GM12892 (cell line): ENCODE measurements at places on chromosomes 7 and 10.

- DNase-seq: no peak
These were observed 12.0 kb upstream of the AOAH start for GRCh38 chr7:36736090-36736898.

- no peak for DNase-seq
These were observed 10.9 kb upstream of the RBP3 start for GRCh38 chr10:47337310-47337709.

DNA sequence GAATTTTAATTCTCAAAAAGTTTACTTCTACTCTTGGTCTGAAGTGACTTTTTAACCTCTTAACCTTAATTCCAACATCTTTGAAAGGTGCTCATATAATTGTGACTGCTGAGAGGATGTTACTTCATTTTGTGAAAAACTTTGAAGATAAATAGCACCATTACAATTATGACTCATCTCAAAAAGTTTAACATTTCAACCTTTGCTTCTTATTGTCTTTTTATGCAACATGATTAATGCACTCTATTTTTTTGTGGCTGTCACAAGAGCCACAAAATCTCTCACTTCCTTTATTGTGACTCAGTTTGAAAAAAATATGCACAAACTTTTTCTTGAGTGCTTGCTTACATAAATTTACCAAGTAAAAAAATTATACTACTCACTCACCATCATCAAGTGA, 383.1 kb downstream of the LRRTM3 start:
- no peak for DNase-seq

DNA sequence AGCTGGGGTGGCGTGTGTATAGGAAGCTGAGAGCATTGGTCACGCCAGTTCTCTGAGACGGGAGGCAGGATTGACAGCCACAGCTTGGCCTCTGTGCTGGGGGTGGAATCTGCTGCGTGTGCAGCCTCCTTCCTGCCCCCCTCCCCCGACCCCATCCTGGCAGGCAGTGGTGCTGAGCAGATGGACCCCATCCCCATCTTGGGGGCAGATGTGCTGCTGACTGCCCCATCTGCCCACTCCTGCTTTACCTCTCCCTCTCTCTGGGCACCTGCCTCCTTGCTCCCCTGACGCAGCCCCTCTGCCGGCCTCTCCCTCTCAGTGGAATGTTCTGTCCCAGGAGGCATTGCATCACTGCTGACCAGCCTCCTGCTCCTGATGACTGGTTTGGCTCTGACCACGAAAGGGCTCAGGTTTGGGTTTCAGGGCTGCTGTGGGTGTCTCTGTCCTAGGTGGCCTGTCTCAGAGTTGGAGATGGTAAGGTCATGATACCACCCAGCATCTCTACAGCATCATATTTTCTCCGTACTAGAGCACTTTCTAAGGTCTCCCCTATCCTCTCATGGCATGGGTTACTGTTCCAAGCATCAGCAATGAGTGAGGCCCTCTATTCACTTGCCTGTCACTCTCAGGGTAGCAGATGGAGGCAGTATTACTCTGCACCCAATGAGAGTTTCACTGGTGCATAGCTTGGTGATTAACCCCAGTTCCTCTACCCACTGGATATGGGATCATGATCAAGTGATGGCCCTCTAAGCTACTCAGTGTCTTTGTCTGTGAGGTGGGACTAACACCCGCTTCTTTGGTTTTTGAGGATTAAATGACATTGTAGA, 81.9 kb downstream of the RBM20 start:
- DNase-seq: no peak

DNA sequence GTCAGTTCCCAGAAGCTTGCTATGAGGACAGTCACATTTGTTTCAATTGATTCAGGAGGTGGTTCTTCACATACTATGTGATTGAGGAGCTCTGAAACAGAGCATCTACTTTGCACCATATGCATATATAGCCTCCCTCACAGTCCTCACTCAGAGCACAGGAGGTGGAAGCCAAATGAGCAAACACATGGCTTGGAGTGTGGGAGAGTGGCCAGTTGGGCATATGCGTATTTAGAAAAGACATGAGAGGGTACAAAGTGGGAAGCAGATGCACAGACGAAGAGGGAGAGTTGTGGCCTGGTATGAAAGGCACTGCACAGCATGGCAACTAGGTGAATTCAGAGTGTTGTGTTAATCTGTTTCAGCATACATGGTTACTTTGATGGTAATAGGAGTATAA, 165.6 kb downstream of the COL28A1 start:
- no peak for DNase-seq

- no peak for DNase-seq
These were observed 61.6 kb downstream of the NAMPT start for GRCh38 chr7:106223156-106223555.

DNA sequence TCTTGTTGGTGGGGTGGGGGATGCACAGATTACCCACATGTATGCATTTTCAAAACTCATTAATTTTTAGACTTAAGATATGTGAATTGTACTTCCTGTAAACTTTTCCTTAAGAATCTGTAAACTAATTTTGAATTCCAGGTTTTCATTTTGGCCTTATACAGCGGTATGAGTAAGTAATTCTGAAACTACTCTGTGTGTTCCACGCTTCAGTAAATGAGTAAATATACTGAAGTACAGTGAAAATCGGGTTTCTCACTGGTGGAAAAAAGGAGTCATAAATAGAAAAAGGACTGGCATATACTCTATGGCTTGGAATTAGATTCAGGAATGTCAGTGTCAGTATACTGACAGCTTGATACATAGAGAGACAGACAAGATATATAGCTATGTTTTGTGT, 72.8 kb downstream of the CTTNBP2 start:
- DNase-seq: no peak

DNA sequence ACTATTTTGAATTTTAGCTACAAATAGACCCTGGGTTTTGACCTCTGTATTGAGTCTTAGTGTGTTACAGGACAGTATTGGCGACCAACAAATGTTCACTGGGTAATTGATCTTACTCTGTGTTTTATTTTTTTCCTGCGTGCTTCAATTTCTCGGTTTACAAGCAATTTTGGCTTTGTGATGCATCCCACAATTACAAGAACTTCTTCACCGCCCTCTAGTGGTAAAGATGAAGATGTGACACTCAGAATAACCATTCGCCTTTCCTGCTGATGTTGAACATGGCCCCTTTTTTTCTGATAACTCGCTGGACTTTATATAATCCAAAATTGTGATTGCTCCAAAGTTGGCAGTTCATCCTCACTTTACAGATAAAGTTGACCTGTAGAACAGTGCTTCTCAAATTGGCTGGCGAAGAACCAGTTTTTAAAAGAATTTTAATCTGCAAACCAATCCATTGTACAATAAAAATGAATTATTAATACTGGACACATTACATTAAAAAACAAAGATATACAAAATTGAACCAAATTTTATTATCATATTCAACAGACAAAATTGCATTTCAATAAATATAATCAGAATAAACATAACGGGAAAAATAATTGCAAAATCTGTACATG, 20.2 kb upstream of the SMC3 start:
- no peak for DNase-seq

GRCh38 chr7:130273933-130274255, 7.2 kb downstream of the CPA2 start:
- DNase-seq: no peak

DNA sequence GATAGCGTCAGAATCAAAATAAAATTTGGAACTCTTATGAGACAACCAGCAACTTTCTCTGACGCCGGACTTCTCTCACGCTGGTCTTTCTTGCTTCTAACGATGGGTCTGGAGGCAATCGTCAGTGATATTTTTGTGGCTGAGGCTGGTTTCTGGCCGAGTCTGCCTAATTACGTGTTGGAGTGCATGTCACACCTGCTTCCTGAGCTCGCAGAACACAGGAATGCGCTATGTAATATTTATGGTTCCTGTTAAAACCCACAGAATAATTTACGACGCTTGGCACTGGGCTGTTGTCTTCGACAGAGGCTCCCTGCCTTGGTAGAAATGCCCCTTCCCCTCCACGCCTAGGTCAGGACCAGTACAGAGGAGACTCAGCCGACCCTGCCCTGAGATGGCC, 64.9 kb downstream of the NPTX2 start:
- DNase-seq: no peak

- no peak for DNase-seq
These were observed 287.7 kb downstream of the NRG3 start for GRCh38 chr10:82162549-82163195.

DNA sequence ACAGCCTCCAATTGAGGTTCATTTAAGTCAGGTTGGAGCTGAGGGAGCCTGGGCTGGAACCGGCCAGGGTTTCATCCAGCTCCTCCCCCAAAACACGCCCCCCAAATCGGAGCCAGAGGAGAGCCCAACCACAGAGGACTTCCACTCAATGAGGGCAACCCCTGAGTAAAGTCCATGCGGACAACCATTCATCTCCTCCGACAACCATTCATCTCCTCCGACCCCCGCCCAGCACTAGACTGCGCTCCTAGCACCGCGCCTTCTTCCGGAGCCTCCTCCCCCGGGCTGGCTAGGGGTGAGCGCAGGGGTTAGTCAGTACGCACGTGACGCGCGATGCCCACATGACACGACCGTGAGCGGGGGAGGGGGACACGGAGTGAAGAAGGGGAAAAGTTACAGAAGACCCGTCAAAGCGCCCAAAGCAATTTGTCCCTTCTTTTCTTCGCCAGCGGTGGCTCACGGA, 1.4 kb downstream of the MAGI2 start:
- DNase-seq: no peak

DNA sequence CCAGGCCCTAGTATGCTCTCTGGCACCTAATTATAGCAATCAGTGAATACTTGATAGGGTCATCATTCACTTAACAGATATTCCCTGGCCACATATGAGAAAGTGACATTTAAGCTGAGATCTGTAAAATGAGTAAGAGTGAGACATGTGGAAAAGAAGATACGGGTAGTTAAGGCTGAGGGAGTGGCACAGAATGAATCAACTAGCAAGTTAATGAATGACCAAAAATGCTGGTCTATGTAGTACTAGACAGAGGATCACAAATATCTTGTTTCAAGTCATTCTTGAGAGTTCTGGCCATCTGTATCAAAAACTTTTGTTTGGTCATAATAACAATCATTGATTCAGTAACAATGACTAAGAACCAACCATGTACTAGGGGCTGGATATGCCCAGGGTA, 954.9 kb downstream of the CNTNAP2 start:
- no peak for DNase-seq

- no peak for DNase-seq
These were observed 55.6 kb upstream of the CAMK2B start for GRCh38 chr7:44380831-44381493.

- DNase-seq: no peak
These were observed 117.3 kb upstream of the PALS2 start for GRCh38 chr7:24455813-24456525.

GRCh38 chr7:105594034-105594433, 12.7 kb upstream of the EFCAB10 start:
- DNase-seq: no peak

DNA sequence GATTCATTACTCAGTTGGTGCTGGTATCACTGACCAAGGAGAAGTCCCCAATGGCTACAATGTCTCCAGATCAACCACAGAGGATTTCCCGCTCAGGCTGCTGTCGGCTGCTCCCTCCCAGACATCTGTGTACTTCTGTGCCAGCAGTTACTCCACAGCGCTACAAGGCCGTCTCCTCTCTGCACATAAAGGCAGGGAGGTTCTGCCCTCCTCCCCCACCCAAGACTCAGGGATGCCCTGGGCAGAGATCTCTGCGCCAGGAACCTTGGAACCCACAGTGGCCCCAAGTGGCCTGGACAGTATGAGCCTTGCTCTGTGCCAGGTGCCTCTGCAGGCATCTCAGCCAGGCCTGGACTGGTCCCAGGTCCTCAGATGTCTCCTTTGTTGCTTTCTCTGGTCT, 193.4 kb upstream of the PRSS58 start:
- DNase-seq: no peak

GRCh38 chr10:69065406-69066361, 22.2 kb upstream of the SRGN start:
- DNase-seq: no peak

DNA sequence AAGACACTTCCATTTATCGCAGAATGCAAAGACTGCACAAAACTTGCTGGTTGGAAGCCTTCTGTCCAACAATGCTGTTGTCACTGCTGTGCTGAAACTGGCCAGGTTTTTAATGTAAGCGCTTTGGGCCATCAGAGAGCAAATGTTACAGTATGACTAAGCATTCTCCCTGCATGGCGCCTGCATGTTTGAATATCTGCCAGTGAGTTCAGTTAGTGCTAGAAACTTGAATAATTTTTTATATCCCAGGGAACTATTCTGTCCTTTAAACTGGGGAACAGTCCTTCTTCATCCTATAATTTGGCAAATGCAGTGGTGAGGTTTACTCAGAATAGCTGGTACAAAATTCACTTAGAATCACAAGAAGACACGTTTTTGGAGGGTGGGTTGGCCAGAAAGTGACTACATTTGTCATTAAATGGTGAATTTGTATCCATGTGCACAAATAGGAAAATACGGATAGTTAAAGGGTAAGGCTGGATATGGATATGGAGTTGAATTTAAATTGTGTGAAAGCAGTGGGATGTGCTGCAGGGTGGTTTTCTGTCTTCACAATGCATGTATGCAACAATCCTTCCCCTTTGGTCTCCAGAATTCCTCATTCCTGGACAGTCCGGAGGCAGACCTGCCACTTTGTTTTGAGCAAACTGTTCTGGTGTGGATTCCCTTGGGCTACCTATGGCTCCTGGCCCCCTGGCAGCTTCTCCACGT, 1.7 kb downstream of the ABCC2 start:
- no peak for DNase-seq

- DNase-seq: no peak
These were observed 46.8 kb downstream of the VIPR2 start for GRCh38 chr7:159097661-159098423.

GRCh38 chr10:47244560-47245500, 55.2 kb upstream of the GDF10 start:
- no peak for DNase-seq

GRCh38 chr7:27140126-27140857, 3.2 kb downstream of the HOXA5 start:
- DNase-seq: no peak
